Stimulated activated CD8-positive, alpha-beta memory T cell treated with anti-CD3 and anti-CD28 coated beads, Interleukin-15, amount 100 ng/mL, for 24 hours (primary cell): ENCODE measurements at places on chromosomes 2 and 18.

DNA sequence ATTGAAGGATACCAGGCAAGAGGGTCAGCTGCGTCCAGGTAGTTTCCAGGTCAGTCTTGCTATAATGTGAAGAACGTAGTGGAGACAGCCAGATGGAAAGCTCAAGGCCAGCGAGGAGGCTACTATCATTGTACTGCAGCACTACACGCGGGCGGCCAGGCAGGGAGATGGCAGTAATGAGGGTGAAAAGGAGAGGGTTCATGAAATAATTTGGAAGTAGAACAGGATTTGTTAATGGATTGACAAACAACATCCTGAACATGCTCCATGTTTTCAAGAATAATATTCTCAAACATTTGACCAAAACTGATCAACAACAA is 17.1 kb downstream of the SPIRE1 start:
- DNase-seq = no peak

GRCh38 chr2:42102591-42103450 is 55.0 kb downstream of the PKDCC start:
- DNase-seq = no peak

- DNase-seq = no peak
Observed at GRCh38 chr18:959854-960253, 55.2 kb downstream of the ADCYAP1 start.

DNA sequence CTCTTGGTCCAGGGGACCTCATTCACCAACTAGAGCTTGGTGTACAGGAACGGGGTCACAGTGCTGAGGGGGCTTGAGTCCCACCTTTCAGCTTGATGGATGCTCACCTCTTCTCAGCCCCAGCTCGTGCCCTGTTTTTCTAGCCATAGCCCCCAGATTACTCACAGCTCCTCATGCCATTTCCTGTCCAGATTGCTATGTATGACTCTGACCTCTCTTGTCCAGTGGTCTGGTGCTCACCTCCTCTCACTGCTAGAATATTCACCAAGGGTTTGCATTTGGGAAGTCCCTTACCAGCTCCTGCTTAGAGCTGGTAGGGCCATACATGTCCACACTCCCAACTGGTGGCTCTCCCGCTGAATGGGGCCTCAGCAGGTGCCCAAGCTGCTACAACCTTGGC is 5.9 kb downstream of the LBX2 start:
- DNase-seq = no peak

DNA sequence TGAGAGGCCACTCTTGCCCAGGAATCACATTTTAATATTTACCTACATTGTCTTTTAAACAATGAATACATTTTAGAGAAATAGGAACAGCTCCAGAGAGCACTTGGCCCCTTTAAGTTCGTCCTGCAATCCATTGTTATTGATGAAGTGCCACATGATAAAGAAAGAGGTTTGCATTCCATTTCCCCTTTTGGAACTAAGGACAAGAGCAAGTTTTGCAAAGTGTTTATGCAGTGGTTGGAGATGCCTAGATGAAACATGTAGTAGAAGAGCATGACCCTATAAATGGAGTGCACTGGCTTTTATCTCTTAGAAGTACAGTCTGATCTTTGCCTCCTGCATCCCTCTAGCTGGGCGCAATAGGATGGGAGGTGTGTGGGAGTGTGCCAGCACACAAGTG is 118.7 kb upstream of the CNTNAP5 start:
- DNase-seq = no peak

- no peak for DNase-seq
Observed at GRCh38 chr2:68806511-68807109, 64.6 kb downstream of the BMP10 start.

DNA sequence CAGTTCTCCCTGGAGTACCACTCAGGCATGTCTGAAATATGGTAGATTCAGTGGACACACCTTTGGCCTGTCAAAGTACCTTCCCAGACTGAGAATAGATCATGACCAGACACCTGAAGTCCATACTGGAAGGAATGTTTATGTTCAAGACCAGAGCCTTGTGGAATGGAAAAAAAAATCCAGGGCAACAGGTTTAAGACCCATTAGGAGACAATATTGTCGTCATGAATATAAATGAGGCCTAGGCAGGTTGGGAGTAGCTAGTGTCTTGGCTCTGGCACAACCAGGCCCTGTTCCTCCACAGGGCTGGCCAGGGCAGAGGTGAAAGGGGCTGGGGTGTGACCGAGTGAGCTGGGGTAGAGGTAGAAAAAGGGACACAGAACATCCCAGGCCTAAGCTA is 13.2 kb upstream of the ATRAID start:
- no peak for DNase-seq

DNA sequence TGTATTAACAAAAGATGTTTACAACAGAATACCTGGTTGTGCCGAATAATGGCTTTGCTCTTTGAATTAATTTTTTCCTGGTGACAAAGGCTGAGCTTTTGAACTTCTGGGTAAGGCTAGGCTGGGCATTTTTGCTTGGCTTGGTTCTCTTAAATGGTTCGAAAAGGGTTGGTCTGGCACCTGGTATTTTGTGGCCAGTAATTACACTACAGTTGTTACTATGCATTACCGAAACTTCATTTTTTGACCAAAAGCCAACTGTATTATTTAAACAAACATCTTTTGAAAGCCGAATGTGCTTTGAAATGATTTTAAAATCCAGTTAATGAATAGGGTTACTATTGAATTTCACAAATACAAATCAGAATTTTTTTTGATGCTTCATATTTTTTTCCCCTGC is 19.4 kb upstream of the NFE2L2 start:
- no peak for DNase-seq

GRCh38 chr2:215895330-215895729 is 118.0 kb downstream of the MREG start:
- no peak for DNase-seq

DNA sequence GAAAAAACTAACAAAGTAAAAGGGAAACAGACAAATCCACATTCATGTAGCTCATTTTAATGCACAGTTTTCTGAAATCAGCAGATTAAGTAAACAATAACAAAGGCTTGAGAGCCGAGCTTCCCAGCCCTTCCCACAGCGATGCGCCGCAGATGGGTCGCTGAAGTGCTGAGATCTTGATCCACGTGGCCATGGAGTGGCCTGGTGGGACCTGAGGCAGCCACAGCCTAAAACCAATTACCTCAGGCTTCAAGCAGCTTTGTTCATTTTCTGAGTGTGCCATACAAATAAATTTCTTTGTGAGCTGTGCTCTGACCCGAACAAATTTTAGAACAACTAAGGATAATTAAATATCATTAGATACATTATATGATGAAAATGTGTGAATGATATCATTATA is 25.6 kb upstream of the CYRIA start:
- no peak for DNase-seq

DNA sequence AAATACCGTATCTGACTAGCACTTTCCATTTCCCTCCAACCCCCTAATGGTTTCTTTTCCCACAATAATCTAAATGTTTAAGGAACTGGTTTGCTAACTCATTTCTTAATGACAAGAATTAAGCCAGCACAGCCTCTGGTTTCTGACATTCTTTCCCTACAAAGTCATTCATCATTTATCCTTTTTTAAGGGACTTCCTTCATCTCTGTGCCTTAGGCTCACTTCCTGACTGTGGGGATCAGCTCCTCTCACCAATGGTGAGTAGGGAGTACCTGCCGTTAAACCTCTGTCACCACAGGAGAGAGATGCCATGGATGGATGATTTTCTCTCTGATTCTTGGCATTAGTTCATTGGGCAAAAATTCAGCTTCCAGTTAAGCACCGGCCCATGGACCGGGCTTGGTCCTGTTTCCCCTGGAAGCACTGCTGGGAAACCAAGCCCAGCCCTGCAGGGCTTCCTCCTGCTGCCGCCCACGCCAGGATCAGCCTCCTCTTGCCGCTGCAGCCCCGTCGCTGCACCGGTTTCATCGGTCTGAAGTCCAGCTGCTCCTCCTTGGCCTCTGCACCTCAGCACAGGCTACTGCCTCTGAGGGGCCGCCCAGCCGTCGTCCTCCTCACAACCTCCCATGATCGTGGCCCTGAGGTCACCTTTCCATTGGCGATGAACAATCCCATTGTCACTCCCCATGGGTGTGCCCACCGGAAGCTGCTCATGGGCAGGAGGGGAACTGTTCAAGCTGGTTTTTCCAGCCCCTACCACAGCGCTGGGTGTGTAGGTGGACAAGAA is 64.0 kb upstream of the ZNF516 start:
- DNase-seq = no peak

GRCh38 chr2:3051266-3051665 is 326.4 kb downstream of the EIPR1 start:
- DNase-seq = no peak

DNA sequence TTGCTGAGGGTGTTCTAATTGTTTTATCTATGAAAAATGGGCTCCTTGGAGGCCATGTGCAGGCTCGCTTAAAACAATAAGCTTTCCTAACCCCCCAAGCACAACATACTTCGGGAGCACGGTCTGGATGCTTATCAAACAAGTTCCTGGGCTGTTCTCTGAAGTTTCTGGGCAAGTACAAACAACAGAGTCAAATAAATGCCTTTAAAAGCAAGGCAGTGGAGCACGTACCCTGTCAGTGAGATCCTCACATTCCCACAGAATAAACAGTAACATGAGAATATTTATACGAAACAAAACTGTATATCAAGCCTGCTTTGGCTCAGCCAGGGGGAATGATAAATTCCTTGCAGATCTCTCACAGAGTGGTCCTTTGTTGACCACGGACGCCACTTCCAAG is 44.8 kb downstream of the FTCDNL1 start:
- DNase-seq = no peak

DNA sequence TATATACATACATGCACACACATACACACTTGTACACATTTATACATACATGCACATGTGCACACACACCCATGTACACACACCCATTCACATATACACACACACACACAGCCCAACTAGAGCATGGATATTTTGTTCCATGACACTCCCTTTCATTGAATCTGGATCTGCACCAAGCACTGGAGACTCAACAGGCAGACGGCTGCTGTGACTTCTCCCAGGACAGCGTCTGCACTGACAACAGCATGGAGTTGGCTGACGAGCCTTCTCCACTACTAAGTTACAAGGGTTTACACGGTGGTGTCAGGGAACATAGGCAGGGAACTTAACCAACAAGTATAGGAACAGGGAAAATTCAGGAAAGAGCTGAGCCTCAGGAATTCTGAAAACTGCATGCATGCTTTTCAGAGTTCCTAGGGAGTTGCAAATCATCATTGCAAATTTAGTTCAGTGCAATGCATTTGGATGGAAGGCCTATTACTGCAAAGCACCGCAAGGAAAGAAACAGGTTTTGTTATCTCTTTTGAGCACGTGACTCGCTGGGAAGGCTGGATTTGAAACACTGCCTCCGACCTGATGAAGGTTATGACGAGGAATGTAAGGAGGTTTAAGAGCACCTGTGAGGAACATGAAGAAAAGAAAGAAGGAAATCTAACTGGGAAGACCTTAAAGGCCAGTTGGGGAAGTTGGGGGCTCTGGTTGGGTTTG is 35.9 kb downstream of the TMEM18 start:
- no peak for DNase-seq

DNA sequence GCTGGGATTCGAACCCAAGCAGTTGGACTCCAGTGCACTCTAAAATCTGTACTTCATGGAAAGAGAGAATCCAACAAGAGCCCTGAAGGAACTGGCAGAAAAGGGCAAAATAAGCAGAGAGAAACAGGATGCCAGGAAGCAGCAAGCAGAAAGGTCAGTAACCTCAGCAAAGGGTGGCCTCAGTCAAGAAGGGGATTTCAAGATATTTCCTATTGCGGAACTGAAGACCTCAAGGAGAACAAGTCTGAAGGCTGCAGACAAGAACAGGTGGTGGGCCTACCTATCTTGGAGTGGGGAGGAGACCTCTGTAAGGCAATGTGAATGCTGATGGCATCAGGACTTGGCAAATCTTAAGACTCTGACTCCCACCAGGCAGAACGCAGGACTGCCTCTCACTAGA is 20.1 kb upstream of the MREG start:
- no peak for DNase-seq

DNA sequence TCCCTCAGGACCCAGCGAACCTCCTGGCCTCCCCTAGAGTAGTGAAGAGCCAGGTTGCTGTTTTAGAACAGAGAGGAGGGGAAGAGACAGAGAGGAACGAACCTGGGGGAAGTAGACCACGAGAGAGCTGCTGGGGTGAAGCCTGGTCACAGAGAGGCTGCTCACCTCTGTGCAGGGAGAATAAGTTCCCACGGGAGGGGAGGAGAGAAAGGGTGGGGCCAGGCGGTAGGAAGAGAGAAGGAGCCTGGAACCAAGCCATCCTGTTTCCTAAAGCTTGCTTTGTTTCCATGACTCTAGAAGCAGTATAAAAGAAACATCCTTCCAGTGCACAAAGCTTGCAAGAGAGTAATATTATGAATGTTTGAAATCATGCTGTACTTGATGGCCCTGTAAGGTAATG is 147.9 kb downstream of the MYT1L start:
- DNase-seq = no peak

DNA sequence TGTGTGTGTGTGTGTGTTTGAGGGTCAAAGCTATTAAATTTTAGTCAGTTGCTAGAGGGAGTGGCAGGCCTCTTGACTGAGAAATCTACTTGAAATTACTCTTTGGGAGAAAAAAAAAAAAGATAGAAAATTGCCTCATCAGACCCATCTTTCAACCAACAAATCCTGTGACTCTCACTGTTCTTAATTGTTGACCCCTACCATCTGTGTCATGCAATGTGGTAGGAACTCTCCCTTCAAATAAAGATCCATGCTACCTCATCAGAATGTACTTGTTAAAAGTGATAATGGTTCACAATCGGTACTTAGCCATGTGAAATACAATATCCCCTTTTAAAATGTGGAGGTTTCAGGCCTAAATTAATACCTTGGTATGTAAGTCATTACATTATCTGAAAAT is 670.8 kb upstream of the FANCL start:
- DNase-seq = no peak

GRCh38 chr2:172843266-172843582 is 107.6 kb downstream of the RAPGEF4 start:
- DNase-seq = no peak

- no peak for DNase-seq
Observed at GRCh38 chr2:187404431-187405110, 43.5 kb downstream of the CALCRL start.

GRCh38 chr2:209145941-209146681 is 277.7 kb upstream of the MAP2 start:
- no peak for DNase-seq

DNA sequence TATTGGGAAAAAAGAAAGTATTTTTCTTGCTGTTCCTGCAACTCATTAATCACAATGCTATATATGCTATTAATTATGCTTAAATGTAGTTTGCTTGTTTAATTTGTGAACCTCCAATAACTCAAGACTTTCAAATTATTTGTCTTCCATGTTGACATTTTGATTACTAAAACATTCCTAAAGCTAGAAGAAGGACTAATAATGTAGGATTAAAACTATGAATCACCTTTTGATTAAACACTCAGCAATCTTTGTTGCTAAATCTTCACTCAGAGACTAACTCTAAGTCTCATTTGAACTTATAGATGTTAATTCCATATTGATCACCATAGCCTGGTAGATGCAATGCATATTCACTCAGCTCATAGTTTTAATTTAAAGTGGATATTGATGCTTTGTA is 524.6 kb upstream of the ZEB2 start:
- DNase-seq = no peak

- DNase-seq = no peak
Observed at GRCh38 chr18:76922107-76922506, 99.8 kb downstream of the ZNF236 start.
